ENCODE measurements at places on chromosomes 11 and 22.

DNA sequence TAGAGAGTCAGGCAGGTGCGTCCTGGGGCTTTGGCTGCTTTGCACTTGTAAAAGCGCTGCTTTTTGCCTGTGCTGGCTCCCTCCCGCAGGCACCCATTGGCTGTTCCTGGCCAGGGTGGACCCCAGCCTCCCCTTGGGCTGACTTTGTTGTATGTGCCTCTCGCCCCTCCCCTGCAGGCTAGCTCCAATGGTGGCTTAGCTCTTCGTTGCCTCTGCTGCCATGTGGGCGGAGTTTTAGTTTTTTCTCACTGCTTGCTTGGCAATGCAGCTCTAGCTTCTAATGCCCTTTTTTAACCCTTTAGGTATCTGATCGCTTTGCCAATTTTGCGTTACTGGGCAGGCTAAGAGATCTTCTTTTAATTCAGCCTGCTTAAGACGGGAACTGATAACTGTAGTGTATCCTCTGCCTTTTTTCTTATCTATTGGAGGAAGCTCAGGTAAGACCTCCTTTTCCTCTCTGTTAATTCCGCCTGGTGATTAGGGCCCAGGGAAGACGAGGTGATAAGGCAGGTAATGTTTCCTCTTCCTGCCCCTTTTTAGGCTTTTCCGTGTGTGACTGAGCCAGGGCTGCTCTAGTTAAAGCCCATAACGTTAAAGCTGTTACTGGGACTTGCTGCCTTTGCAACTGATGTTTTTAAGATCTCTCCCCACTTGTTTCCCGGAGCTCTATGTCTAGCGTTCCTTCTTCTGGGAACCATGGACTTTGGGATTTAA, 11.7 kb upstream of the GLYATL1 start:
- DNase-seq, result peak; percentile 86

- DNase-seq, result no peak
Measured at GRCh38 chr11:92854952-92855351, 114.5 kb upstream of the MTNR1B start.

- DNase-seq, result peak; percentile 98
Measured at GRCh38 chr11:69637941-69638871, 2.8 kb upstream of the CCND1 start.

DNA sequence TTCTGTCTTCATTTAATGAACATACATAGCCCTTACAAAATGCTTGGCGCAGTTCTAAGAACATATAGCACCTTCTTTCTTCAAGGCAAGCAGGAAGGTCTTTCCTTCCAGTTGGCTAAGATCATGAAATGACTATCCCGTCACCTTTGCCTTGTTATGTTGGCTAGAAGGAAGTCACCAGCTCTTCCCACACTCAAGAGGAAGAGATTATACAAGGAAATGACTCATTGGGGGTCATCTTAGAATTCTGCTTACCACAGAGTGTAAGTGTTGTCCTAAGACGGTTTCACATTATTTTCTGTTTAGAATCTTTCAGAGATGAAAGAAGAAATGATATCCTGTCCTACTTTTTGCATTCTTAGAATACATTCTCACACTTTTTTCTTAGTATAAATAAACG, 808.0 kb upstream of the LUZP2 start:
- no peak for DNase-seq

GRCh38 chr22:45564349-45565030, 61.8 kb downstream of the FBLN1 start:
- no peak for DNase-seq

DNA sequence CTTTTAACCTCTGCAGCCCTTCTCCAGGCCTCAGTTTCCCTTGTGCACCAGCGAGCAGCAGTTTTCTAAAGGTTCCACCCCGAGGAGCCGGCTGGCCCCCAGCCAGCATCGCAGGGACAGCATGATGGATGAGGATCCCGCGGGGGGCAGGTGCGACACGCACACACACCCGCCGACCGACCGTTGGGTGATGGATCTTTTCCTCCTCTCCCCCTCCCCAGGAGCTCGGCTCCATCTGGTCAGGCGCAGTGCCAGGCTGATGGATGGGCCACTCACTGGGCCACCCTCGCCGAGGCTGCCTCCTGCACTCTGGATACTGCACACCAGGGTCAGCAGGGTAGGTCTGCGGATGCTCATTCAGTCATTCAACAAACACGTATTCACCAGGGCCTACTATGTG, 12.8 kb upstream of the CABP7 start:
- DNase-seq, result no peak

- no peak for DNase-seq
Measured at GRCh38 chr22:50080077-50080465, 5.2 kb downstream of the MLC1 start.

Data from Caco-2 (cell line).